ENCODE measurements at places on chromosomes 3 and 15.

GRCh38 chr3:37509069-37509468, 334.7 kb upstream of the LRRFIP2 start:
- no peak for DNase-seq

DNA sequence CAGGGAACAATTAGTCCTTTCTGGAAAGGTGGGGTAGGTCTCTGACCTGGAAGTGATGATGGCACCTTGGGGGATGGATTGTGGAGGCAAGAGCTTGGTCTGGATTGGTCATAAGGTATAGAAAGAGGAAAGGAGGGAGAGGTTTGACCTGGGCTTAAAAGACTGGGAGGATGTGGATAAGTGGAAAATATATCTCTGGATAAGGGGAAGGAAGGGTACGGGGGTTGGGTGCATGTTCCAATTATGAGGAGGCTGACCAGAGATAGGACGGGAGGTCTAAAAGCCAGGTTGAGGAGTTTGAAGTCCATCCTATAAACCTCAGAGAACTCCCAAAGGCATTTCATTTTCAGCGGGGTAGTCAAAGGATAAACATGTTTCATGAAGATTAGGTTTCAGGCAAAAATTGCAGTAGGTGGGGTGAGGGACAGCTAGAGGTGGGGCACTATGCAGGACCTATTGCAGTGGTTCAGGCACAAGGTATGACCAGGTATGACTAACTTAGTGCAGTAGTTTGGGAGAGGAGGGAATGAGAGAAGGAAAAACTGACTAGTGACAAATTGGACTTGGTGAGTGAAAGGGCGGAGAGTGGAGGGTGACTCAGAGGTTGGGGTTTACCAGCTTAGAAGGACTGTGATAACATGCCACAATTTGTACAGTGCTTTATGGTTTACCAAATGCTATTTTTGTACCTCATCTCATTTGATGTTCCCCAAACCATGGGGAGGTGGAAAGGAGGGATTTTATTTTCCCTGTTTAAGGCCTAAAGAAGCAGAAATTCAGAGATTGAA, 10.7 kb downstream of the PDE8A start:
- no peak for DNase-seq

DNA sequence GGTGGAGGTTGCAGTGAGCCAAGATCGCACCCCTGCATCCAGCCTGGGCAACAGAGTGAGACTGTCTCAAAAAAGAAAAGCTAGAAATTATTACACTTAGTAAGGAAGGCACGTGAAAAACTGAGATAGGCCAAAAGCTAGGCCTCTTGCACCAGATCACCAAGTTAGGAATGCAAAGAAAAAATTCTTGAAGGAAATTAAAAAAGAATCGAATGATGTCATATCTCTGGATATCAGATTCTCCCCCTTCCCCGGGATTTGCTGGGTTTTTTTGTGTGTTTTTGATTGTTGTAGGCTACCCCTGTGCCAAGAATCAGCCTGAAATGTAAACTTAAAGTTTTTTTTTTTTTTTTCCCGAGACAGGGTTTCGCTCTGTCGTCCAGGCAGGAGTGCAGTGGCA, 17.4 kb downstream of the PTPN23 start:
- DNase-seq: no peak

DNA sequence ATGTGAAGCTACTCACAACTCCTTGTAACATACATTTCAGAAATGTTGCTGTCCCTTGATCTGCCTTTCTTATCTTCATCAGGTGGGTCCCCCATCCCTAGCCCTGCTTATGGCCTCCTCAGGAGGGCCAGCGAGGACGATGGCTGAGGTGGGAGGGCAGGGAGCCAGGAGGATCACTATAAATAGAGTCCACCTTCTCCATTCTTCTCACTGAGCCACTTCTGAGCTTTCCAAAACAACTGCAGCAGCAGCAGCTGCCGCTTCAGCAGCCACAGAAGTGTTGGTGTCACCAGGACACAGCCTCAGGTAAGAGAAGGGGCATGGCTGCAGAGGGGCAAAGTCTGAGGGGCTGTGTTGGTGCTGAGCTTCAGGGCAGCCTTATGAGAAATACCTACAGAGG, 53.5 kb downstream of the ANAPC13 start:
- no peak for DNase-seq

DNA sequence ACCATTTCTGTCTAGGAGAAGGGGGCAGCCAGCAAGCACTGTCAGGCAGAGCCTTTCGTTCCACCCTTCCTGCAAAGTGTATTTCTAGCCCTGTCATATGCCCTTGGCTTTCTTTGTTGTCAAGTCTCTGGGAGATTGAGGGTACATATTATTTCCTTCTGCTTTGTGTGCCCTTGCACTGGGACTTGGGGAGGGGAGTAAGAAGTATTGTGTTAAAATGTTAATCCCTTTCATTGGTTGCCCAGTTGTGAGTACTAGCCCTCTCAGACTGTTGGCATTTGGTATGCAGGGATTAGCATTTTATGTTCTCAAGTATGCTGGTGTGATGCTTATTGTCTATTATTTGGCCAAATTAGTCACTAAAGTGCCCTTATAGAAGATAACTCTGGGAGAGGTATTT, 63.9 kb downstream of the RBM6 start:
- DNase-seq: no peak

GRCh38 chr15:68679961-68680371, 101.2 kb downstream of the CORO2B start:
- DNase-seq: no peak

DNA sequence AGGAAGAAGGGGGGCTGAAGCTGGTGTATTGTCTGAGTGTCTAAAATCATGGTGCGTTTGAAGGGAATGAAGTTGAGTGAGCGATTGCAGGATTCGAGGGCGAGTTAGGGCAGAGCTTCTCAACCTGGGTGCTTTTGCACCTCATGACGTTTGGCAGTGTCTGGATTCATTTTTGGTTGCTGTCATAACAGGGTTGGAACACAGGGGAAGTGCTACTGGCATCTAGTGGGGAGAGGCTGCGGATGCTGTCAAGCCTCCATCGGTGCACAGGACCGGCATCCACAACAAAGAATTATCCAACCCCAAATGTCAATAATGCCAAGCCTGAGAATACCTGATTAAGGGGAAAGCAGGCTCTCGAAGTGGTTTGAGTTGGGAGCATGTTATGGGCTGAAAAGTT, 120.0 kb downstream of the SLCO3A1 start:
- DNase-seq: no peak

GRCh38 chr3:73580343-73580742, 44.4 kb downstream of the PDZRN3 start:
- no peak for DNase-seq

- no peak for DNase-seq
These were observed 46.9 kb downstream of the RLBP1 start for GRCh38 chr15:89174476-89174875.

GRCh38 chr3:122930063-122930997, 97.2 kb downstream of the SEMA5B start:
- DNase-seq: no peak

GRCh38 chr3:40387001-40387894, at the start of gene ENTPD3:
ENTPD3 (plus strand) TSS chr3:40387184; CDS start chr3:40388058, 874 bp downstream.
- DNase-seq: no peak

DNA sequence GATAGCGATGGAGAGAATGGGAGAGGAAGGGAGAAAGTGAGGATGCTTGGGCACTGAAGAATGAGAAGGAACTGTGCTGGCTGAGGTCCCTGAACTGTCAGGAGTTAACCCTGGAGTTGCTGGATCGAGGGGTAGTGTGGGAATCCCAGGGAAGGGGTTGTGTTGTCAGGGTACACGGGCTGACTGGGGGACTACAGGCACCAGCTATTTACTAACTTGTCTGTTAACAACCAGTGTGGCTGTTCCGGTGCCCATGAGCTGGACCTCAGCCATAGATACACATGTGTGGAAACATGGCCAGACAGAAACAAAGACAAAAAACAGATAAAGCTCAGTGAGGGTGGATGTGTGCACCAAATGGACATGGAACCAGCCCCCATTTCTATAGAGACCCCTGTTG, 55.1 kb downstream of the GASK1A start:
- DNase-seq: no peak

DNA sequence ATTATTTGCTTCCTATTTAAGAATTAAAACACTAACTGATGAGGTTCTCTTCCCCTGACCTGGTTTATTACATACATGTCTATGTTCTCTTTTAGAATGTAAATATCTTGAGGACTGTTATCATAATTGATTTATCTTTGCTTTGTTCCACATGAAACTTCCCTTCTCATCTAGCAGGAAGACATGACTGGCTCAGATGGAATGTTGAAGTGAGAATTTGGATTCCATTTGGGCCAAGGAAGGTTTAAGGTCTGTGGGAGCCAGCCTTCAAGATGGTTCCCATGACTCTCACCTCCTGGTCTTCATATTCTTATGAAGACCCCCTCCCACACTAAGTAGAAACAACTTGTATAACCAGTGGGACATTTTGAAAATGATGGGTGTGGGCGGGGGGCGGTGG, 222.2 kb upstream of the GADL1 start:
- no peak for DNase-seq

GRCh38 chr3:138919325-138919724, 27.6 kb downstream of the FOXL2 start:
- DNase-seq: no peak

All from right renal pelvis (tissue), 4 donors.